ENCODE measurements at places on chromosomes 13 and 19. TPM values are rescaled to one million over a fixed set of nuclear protein-coding genes. Genes with fewer than 3 reads are reported as not detected.

ZNF584 gene
- total RNA-seq, result 17.7 TPM

SIAH3 gene
- not detected for total RNA-seq

CD22 gene
- total RNA-seq, result 3.4 TPM

DNA sequence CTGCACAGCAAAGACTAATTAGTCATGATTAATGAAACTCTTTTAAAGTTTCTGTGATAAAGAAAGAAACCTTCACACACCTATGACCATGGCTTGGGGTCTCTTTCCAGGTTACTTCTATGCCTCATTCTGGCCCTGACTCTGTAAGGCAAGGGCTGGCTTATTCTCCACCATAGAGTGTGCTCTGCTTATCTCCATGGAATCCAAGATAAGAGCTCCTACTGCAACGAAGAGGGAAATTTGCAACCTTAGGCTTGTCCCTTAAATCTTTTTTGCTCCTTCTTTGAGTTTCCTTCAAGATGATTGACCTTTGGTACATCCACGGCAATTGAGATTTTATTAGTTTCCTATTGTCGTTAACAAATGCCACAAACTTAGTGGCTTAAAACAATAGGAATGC is 239.9 kb downstream of the SPRY2 start:
- DNase-seq, result no peak

GRCh38 chr19:7925171-7925851 is 624 bp downstream of the CTXN1 start:
- DNase-seq, result peak; percentile 94

GRCh38 chr19:14480700-14481079 is 5.5 kb upstream of the PTGER1 start:
- DNase-seq, result no peak

DNA sequence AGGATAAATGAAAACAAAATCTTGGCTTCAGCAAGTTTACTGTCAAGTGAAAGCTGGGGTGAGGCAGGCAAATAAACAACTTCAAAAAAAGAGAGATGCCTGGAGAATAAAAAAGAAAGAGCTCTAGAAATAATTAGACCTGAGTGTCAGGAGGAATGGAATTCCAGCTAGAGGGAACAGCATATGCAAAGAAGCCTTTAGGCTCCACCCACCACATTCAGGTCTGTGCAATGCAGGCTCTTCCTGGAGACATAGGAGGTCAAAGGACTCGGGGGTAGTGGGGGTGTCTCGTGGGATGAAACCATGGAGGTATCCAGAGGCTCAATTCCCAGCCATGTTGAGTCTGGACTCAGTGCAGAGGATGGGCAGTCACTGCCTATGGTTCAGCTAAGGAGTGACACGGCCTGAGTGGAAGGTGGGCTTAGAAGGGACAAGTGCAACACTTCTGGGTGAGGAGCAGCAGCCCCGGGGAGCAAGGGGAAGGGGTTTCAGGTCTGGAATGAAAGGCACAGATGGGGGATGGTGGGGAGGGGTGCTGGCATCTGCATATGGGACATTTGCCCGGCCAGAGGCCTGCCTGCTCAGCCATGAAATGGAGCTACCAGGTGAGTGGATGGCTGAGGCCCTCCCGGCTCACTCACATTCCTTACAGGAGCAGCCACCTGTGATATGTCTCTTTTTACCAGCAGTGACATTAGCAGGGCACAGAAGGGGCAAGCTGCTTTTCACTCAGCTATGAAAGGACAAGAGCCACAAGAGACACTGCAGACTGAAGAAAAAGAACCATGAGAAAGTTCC is 12.3 kb downstream of the LATS2 start:
- DNase-seq, result no peak

GRCh38 chr19:45305421-45305820 is 17.3 kb downstream of the CKM start:
- no peak for DNase-seq

DNA sequence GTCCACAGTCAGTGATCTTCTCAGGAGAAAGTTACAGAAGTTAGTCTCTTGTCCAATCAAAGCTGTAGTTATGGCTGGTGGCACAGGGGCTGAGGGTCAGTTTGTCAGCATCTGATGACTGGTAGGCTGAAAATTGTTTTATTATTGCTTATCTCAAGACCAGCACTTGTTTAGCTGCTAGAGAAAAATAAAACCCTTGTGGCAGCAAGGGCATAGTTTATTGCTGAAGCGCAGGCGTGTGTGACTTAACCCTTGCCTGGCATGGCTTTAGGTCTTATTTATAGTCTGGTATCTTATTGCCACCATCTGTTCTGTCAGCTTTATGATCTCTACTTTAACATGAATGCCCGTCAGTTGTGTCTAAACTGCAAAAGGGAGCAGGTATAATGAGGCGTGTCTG is 154.7 kb downstream of the USP12 start:
- DNase-seq, result no peak

GRCh38 chr19:2428321-2428690 is 920 bp upstream of the TIMM13 start:
- DNase-seq, result peak; percentile 69
